ENCODE measurements at places on chromosomes 5 and 9.

- DNase-seq: no peak
Observed at GRCh38 chr5:124888622-124889485, 142.4 kb upstream of the ZNF608 start.

GRCh38 chr9:116569111-116569510, 118.0 kb upstream of the TRIM32 start:
- DNase-seq: no peak

GRCh38 chr5:128927644-128928043, 37.6 kb upstream of the SLC27A6 start:
- DNase-seq: no peak

GRCh38 chr9:128397831-128398230, 22.8 kb upstream of the CERCAM start:
- no peak for DNase-seq

DNA sequence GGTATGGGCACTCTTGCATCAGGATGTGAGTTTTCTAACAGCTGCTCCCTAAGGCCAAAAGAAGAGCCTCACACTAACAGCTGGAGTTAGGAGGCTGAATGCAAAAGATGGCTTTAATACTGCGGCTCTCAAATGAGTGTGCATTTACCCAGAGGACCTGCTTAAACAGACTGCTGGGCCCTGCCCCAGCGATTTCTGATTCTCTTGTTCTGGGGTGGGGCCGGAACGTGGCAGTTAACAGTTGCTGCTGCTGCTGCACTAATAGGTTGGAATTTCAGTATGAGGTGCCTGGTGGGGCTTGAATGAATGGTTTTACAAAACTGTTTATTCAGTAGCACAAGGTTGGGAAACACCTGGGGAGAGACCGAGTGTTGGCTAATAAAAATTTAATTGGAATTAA, 26.1 kb downstream of the HMGCR start:
- no peak for DNase-seq

- DNase-seq: no peak
Observed at GRCh38 chr9:130472184-130472705, 27.5 kb downstream of the ASS1 start.

DNA sequence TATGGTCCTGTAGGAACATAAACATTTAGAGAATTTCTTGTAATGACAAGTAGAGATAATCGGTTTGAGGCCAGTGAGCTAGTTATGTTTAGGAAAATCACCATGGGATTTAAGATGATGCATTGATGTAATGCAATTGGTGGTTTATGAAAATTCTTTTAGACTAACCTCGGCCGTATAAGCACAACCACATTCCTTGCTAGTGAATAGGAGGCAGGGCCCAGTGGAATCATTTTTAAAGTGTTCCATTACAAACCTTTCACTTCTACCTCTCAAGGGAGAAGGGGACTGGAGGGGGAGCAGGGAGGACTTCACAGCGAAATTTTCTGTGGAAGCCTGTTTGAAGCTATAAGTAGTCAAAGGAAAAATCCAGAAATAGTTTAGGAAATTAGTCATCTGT, 71.8 kb upstream of the NFIL3 start:
- no peak for DNase-seq

DNA sequence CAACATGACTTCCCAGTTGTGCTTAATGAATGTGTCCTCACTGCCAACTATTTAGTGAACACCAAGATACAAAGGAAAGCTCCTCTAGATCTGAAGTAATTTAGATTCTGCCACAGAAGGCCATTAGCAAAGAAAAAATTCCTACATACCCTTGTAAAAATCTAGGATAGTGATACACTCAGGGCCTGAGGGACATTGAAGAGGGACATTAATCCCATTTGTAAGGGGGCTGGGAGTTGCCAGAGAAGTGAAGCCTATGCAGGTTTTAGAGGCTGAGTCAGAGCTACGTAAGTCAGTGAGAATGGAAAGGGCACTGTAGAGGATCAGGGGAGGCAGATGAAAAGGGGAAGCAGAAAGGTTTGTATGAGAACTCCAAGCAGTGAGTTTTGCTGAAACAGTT, 286.9 kb upstream of the TARS1 start:
- no peak for DNase-seq

DNA sequence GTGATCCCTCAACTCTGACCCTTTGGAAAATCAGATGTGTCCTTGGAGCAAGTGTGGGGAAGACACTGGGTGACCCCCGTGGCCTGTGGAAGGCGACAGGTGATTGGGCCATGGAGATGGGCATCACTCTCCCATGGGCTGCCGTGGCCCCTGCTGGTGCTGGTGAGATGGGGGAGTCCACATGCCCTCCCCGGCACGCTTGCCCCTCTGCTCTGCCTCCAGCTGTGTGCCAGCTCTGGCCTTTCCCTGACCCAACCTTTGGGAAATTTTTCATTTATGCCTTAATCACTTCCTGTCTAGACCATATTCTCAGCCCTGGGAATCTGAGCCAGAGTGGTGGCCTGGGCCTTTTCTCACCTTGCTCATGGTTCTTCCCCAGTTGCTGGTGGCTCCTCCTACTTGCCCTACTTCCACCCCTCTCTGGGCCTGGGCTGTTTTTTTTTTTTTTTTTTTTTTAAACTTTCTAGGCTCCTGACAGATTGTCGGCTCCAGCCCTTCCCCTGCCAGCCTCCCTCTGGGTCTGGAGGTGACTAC, 56.6 kb downstream of the RGS3 start:
- no peak for DNase-seq

DNA sequence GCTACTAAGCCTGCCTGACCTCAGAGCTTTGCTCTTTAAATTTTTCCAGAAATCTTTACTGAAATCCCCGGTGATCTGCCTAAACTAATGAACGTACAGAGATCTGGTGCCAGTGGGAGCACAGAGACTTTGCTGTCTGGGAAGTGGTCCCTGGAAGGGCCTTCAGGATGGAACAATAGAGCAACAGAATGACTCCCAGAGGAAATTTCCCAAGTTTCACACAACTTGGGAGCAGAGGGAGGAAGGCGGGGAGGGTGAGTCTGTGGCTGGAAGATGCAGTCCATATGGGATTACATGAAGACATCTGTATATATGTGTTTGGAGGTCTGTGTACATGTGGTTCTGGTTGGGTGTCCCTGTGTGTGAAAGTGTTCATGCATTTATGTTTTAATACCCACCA, 638.3 kb downstream of the CCDC171 start:
- DNase-seq: no peak

GRCh38 chr5:124599028-124599973, 147.1 kb downstream of the ZNF608 start:
- DNase-seq: no peak

DNA sequence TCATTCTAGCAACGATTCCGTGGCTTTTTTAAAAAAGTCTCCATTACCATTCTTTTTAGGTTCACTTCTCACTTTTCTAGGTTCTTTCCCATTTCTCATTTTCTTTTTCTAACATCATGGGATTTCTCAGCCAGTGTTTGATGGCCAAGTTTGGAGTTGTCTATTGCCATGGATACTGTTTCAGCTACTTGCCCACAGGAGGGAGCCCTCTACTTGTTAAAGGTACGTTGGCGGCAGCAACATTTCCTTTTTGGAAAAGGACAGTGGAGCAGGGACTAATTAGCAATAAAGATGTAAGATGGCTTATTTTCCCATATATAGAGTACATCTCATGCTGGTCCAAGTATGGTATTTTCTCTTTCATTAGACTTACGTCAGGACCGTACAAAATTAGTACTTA, 2257.5 kb upstream of the C9orf72 start:
- no peak for DNase-seq

GRCh38 chr9:88418025-88418424, 29.8 kb downstream of the SPIN1 start:
- no peak for DNase-seq

DNA sequence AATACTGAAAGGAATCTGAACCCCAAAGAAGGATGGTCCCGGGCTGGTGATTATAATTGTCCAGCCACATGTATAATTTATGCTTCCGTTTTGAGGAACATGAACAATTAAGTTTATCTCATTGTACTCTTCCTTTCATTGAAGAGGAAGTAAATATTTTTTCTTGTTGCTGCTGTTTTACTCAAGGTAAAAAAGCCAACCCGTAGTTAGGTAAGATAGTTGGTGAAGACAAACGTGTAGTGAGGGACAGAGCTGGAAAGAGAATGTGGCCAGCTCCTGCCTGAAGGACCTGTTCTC, 5.1 kb downstream of the RCL1 start:
- DNase-seq: no peak
